ENCODE measurements at places on chromosomes 2 and 18.

GRCh38 chr18:10299643-10300042 is 154.8 kb upstream of the APCDD1 start:
- no peak for DNase-seq

DNA sequence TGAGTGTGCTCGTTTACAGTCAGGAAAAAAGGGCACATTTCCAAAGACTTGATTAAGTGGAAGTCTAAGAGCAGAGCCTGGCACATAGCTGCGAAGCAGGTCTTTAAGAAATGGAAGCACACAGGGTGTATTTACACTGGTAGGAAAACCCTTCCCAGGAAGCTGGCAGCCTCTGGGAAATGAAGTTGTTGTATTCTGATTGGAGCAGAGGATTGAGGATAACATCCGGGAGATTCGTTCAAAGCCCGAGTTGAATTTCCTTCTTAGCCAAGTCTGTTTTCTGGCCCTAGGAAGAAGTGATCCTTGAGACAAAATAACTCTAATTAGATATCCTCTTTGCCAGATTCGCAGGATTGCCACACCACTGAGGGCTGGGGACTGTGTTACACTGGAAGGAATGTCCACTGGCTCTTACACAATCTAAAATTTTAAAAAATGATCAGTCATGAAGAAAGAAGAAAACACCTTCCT is 75.9 kb downstream of the ITGB1BP1 start:
- DNase-seq, result no peak

- DNase-seq, result no peak
Measured at GRCh38 chr18:30527226-30527625, 515.3 kb downstream of the DSC3 start.

- no peak for DNase-seq
Measured at GRCh38 chr2:45729753-45730512, 78.5 kb downstream of the PRKCE start.

- no peak for DNase-seq
Measured at GRCh38 chr18:30613467-30613801, 429.1 kb downstream of the DSC3 start.
